ENCODE measurements at places on chromosomes 4 and X.

DNA sequence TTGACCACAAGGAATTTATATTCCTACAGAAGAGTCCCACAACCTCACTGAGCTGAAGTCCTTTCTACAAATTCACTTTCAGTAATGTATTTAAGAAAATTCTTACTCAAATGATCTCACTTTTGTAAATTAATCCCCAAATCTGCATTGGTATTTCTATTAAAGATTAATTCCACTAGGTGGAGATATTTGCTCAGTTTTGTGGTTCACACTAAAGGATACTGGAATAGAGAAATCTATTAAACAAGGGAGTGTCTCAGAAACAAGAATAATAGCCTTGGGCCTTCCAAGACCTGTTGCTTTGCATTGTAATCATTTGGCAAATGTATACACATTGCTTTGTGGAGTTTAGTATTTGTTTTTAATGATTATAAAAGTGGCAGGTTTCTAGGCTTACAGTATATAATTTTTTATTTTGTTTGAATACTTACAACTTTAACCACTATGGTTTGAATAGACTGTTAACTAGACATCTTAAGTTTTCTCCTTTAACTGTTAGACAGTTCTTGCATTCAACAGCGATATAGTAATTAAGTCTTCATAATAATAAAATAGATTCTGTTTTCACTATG lies 25.9 kb downstream of the CFAP299 start:
- no peak for DNase-seq

DNA sequence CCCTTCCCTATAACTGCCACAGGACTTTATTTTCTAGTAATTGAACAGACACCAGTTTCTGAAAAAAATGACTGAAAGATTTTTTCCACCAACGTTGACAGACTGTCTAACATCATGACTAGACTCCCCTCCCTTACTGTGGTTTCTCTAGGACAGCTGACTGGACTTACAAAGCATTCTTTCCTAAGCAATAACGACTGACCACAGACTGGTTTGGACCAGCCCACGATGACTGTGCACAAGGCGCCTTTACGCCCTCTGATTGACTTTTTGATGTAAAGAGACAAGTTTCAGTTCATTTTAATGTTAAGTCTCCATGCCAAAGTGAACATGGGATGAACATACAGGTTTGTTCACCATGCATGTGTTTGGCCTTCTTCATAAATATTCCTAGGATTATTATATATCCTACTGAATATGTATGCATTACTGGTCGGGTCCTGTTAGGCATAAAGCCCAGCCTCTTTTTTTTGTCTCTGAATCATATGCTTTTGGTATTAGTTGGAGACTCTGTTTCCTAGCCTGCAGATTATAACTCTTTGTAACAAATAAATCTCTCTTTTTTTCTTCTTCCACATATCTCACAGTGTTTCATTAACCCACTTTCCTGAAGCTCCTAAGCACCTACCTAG lies 50.5 kb upstream of the UGT2B4 start:
- no peak for DNase-seq

DNA sequence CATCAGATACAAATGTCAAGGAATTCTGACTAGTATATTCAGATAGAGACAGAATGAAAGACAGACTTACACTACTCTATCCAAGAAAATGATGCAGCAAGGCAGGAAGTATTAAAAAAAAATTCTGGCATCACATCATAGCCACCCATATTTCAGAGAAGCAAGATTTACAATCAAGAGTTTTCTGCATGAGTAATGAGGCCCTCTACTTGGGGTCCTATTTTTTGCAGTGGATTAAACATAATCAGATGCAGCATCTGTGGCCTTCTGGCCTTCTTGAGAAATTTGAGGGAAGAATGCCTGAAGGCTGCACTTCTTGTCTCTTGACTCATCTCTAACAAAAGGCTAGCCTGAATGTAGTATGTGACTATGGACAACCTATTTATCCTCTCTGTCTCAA lies 48.2 kb upstream of the SLIT2 start:
- no peak for DNase-seq

DNA sequence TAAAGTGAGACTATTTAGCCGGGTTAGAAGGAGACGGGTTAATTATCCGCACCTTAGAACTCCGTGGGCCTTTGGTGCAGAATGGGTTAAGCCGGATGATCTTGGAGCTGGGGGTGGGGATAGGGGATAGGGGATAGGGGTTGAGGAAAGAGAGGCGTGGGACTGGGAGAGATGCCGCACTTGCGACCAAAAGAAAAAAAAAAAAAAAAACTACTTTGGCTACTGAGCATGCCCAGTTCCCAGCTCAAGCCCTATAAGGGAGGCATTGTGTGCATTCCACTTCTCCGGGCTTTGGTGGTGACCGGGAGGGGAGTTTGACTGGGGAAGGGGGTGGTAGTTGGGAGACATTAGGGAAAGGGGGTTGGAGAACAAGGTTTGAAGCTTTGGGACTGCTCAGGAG lies at the start of gene SLITRK4:
TSS of gene SLITRK4 (minus strand) at position 187 of the 400 bp plus-strand sequence. CDS start 4,993 bp downstream, outside the sequence.
- DNase-seq = no peak

DNA sequence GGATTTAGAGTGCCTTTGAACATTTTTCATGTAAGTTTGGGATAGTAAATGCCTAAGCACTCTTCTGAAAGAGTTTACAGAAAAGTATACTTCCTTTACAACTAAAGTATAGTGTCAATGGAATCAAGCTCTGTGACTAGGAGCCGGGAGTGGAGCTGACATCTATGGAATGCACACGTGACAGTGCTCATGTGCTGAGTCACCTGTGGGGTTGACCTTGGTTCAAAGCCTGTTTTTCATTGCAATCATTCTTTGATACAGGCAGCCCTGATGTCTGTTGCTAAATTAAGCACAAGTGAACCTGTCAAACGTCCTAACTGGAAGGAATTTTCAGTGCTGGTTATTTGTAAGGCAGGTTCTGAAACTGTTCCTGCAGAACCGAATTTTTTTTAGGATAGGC lies 82.5 kb downstream of the GPAT3 start:
- DNase-seq = no peak

- no peak for DNase-seq
These were observed 149.1 kb downstream of the FBXO8 start for GRCh38 chr4:174134361-174134760.

DNA sequence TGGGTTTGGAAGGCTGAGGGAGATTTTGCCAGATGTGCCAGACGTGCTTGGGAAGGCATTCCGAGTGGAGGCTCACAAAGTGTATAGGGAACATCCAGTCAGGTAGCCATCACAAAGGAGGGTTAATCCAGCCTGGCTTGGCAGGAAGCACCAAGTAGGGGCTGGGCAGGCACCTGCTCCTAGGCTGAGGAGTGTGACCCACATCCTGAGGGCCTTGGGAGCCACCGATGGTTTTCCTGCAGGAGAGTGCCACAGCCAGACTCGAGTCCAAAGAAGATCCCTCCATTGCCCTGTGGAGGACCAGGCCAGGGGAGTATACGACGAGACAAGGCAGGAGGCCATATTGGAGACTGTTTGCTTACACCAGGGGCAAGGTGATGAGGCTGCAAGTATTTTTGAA lies 47.2 kb downstream of the PNMA5 start:
- no peak for DNase-seq
